NCI-H187 treated with DMSO at 0.1 percent for 48 hours (cell line): ENCODE measurements at places on chromosomes 11 and 22.

GRCh38 chr11:134510233-134511040 is 98.4 kb upstream of the B3GAT1 start:
- no peak for DNase-seq

DNA sequence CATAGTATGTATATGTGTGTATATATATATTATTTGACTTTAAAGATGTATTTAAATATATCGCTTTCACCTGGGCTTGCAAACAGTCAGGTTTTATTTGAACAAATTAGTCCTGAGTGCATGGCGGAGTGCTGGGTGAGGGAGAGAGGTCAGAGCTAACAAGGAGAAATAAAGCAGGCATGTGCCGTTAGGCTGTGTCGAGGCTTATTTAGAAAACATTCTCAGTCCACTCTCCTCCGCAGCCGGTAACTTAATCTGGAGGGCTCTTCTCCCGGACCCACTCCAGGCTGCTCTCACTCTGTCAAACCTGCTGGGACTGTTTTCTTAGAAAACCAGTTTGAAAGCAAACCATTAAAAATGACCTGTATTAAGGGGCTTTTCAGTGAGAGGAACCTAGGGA is 455.9 kb downstream of the MN1 start:
- DNase-seq = no peak

DNA sequence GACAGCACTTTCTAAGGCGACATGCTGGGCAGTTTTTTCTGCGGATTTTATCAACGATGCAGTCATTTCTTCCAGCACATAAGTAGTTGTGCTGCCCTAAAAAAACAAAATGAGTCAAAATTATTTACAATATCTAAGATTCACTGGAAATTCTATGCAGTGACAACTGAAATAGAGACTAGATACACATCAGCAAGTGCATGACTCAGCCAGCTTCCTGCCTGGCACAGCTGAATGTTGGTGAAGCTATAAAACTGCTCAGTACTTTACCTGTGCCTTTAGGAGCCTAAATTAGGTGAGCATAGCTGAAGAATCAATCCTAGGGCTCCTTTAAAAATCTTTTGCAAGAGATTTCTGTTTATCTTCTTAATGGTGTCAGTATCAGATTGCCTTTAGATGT is 37.8 kb downstream of the PGR start:
- no peak for DNase-seq

- DNase-seq = no peak
Measured at GRCh38 chr11:69386594-69387408, 92.8 kb downstream of the MYEOV start.

- DNase-seq = no peak
Measured at GRCh38 chr11:95849087-95849825, 59.0 kb downstream of the CEP57 start.

GRCh38 chr11:62132689-62133293 is 9.0 kb downstream of the INCENP start:
- no peak for DNase-seq

DNA sequence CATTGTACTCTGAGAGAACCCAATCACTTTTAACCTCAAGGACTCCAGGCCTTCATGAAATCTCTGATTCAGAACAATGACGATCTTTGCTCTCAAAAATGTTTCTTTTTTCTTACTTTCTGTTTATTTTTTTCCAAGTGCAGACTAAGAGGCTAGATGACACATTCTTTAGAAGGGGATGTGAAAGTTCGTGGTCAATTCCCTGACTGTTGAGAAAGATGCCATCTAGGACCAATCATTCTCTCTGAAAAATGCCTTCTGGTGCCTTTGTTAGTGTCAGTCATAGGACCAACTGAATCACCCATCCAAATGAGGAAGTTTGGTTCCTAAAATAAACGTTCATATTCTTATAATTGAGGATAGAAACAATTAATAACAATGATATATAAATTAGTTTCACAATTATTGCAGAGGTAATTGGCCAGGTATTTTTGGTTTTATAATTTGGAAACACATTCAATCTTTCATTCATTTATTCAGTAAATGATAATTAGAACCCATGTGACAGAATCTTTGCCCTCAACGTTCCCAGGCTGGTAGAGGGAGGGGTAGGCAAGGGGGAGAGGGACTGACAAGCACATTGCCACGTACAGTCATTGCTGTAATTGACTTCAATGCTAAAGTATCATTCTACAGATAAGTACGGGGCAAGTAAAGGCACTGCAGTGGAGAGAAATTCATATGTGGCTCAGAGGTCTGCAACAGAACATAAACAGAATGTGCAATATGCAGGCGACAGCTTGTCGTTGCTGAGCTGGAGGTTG is 333.4 kb upstream of the MPPED2 start:
- DNase-seq = no peak

- no peak for DNase-seq
Measured at GRCh38 chr11:115710980-115711379, 206.8 kb upstream of the CADM1 start.

GRCh38 chr11:122521626-122522025 is 133.9 kb upstream of the UBASH3B start:
- DNase-seq = no peak

DNA sequence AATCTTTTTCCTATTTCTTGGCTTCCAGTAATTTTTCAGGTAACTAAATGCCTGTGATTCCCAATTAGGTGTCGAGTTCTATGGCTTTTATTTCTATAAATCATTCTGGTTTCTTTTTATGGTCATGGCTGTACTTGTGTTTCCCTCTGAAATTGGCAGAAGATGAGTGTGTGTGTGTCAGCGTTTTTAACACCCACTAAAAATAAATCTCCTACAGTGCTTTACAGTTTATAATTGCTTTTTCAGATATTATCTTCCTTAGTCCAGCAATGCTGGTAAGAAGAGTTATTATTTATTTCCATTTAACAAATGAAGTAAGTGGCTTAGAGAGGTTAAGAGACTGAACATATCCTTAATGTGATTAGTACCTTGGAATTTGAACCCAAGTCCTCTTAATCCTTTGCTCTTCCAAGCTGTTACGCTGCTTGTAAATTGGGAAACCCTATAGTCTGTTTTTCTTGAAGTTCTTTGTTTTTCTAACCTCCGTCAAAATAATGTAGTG is 125.2 kb downstream of the TEAD1 start:
- DNase-seq = no peak

DNA sequence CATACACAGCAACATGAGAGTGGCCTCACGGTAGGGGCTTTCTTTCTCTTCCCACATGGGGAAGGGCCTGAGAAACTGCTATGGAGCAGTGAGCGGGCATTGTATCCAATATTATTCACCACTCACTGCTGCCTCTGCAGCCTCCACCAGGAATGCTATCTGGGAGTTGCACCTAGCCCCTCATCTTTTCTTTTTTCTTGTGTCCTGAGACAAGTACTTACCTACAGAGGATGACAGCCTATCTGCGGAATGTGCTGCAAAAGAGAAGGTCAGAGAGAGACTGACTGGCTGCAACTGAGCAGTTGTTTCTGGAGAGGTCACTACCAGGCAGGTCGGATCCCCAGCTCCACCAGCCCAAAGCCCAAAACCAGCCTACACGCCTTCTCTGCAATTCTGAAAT is 52.1 kb upstream of the HTATIP2 start:
- no peak for DNase-seq

DNA sequence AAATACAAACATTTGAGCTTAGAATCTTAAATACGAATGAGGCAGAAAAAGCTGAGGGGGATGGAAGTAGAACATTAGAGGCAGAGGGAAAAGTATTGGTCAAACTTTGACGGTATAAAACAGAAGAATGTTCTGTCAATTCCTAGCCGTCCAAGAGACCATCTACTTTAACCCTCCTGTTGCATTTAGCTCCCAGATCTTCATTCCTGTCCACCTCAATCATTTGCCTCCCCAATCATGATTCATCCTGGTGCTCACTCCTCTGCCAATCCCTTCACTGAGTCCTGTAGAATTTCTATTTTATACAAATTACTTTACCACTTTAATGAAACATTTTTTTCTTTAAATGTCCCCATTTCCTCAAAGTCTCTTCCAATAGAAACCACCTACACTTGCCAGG is 28.2 kb downstream of the C2CD3 start:
- DNase-seq = no peak

DNA sequence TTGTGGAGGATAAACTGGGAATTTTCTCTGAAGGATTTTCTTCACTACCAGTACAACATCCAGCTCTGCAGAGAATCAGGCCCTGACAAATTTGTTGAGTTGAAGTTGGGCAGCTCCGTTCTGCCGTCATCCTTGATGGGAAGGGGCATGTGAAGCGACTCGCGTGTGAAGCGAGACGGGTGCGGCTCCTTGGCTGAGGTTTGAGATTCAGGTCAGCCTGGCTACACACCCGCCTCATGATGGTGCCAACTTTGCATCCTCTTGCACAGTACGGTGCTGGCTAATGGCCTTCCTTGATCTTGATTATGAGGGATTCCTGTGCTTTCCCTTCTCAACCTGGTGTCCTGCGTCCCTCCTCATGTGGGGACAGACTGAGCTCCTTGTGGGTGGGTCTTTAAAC is 19.7 kb upstream of the CDC42EP2 start:
- no peak for DNase-seq

- no peak for DNase-seq
Measured at GRCh38 chr11:35980686-35981390, 37.0 kb downstream of the LDLRAD3 start.

DNA sequence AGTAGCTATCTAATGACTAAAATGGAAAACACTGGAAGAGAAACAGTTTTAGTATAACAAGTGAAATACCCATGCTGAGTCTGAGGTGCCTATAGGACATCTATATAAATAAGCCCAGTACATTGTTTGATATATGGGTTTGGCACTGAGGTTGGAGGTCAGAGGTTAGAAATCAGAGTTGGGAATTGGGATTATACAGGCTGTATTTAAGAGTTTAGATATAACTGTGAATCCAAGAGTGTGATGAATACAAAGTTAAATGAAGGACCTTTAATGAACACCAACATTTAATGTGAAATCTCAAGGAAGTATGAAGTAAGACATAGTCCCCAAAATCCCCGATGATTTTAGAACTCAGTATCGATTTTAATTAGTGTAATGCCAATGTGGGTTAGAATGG is 3.1 kb upstream of the HBD start:
- DNase-seq = no peak

- DNase-seq = no peak
Measured at GRCh38 chr11:134041791-134042696, 26.8 kb upstream of the JAM3 start.

DNA sequence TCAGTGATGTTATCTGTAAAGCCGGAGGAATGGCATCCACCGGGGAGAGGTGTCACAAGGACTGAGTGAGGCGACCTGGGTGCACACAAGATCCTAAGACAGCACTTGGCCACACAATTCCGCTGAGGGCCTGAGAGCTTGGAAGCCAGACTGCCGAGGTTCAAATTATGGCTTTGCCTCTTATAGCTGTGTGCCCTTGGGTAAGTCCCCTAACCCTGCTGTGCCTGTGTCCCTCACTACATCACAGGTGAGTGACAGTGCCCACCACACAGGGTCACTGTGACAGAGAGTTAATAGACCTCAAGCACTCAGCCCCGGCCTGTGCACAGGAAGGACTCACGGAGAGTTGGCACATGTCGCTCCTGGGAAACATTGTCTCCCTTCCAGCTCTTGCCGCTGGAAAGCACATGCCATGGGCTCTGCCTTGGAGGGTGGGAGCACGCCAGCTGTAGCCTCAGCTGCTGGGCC is 592 bp downstream of the RHOD start:
- DNase-seq = no peak

DNA sequence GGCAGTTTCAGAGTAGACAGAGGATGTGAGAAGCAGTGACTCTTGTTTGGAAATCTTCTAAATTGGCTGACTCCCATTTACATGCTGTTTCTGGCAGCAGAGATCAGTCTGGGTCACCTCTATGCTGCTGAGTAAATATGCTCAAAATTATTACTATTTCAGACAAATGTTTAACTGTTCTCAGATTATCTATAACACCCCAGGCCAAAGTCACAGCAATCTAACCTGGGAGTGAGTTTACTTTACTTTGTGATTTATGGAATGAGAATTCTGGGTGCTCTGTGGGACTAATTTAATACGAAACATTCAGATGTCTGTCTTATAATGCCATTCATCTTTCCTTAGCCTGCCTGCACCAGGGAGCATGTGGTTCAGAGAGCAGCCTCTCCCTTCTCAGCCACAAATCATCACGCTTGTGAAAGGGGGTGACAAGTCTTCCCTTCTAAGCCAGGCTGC is 282.5 kb upstream of the MPPED2 start:
- DNase-seq = no peak

GRCh38 chr11:126547691-126548090 is 192.2 kb downstream of the ST3GAL4 start:
- DNase-seq = no peak

DNA sequence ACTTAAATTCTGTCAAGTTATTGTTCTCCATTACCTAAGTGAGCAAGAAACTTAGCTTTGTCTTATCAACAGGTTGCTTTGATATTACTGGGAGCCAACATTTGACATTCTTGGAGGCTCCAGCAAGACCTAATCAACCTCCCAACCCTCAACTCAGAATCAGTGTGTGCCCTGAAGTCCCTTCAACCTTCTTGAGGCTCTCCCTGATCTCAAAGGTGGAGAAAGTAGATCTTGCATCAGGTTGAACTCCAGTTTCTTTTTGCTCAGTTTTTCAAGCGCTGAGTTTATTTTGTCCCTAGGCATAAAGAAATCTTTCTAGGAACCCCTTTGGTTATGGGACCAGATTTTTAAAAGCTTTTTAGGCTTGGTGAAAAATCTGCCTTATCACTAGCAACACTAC is 1.4 kb downstream of the FAM111A start:
- DNase-seq = no peak

GRCh38 chr11:55773138-55773537 is at the start of gene OR5D13:
OR5D13 (plus strand) TSS chr11:55773438; CDS start chr11:55773438, 0 bp downstream.
- DNase-seq = no peak

DNA sequence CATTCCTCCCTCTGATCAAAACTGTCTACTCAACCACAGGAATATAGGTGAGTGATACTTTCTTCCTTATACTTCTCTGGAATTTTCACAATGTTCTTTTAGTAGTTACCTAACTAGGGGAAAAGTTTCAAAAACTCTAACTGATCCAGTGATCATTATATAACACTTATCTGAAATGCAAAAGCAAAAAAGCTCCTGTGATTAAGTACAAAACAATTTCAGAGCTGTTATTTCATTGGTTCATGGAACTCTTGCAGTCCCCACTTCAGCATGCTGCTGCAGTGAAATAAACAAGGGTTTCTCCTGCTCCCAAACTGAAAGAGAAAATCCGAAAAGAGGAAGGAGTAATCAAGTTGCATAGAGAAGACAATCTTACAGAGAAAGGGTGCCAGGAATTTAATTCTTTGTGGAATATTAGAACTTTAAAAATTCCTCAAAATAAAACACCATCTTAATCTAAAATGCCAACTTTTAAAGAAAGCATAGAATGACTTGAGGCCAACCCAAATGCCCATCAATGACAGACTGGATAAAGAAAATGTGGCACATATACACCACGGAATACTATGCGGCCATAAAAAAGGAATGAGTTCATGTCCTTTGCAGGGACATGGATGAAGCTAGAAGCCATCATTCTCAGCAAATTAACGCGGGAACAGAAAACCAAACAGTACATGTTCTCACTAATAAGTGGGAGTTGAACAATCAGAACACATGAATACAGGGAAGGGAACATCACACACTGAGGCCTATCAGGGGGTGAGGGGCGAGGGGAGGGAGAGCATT is 20.3 kb downstream of the PPP2R1B start:
- no peak for DNase-seq

- DNase-seq = peak; percentile 27
Measured at GRCh38 chr11:78000193-78000592, 5.7 kb upstream of the INTS4 start.
